ENCODE measurements at places on chromosomes 5 and 9.
A peak's percentile ranks its signal among the peaks of the same experiment; 100 is the strongest.

DNA sequence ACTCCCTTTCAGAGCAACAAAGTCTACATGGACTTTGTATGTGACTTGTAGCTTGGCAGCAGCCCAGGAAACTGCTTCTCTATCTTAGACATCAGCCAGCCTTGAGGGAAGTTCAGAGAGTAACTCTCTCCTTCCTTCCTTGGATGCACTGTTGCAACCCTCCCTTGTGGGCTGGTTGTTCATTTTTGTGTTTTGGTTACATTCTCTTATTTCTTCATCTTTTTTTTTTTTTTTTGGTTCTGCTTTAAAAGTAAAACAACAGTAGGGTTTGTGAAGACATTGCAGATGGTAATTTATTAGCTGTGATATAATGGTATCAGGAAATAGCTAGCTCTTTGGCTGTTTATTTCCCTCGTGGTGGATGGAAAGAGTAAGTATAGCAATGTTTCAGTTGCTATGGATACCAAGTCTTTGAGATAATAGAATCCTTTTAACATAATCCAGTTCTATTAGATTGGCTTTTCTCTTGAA is 97.9 kb upstream of the MAMDC2 start:
- no peak for DNase-seq

GRCh38 chr9:132461971-132462370 is 52.0 kb downstream of the CFAP77 start:
- no peak for DNase-seq

DNA sequence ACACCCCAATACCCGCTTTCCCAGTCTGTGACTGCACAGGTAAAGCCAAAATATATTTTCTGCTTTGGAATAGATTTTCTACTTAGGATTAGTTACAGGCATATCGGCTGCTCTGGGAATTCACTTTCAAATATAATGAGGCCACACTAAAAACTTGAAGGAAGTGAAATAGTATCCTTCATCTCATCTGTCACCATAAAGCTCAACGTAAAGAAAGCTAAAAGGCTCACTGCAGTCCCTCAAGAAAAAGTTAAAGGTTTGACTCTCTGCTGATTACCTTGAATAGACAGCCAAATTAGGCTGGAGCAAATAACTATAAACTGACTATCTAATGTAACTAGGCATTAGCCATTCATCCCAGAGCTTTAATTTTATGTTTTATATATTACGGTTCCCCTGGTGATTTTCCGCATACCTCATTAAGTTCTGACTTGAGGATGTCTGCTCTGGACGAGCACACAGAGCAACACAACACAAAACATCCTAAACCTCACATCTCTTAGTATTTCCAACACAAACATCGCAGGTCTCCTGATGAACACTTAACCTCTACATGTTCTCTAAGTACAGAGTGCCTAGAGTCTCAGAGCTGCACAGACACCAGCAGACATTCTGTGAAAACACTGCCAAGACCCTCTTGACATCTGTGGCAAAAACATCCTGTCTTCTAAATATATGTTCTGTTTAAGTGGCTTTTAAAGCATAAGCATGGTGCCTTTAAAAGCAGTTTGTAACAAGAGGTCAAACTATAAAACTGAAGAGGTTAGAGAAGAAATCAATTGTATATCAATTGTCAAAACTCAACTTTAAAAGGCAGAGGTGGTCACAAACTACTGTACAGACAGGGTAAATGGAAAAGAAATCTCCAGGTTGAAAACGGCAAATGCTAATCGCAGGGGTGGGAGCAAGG is 35.4 kb downstream of the ELAVL2 start:
- DNase-seq = no peak

DNA sequence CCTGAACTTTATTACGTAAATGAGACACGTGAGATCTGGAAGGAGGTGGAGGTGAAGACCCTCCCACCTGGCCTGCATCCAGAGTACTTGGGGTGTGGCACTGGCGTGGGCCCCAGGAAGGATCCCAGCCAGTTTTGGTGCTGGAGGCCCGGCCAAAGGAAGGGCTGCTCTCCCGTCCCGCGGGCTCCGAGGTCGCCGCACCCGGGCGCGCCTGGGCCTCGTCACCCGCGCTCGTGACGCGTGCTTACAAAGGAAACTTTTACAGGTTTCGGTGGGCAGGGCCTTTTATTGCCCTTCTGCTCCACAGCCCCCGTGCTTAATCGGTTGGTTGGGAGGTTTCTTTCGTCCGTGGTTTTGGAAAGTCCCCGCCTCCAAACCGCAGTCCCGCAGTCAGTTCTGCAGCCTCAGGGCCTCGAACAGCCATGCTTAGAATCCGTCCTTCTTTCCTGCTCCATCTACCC is 29.2 kb downstream of the CDKN2A start:
- no peak for DNase-seq

DNA sequence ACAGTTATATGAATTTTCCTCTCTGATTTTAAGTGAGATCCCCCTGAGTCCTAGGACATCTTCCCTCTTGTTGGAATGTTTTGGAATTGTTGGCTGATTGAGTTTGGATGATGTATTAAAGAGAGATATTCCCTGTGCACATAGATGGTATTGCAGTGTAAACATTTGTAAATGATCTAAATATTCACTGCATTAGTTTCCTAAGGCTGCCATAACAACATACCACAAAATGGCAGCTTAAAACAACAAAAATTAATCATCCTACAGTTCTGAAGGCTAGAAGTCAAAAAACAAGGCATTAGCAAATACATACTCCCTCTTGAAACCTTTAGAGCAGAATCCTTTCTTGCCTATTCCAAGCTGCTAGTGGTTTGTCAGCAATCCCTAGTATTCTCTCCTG is 38.0 kb upstream of the MROH2B start:
- DNase-seq = no peak

DNA sequence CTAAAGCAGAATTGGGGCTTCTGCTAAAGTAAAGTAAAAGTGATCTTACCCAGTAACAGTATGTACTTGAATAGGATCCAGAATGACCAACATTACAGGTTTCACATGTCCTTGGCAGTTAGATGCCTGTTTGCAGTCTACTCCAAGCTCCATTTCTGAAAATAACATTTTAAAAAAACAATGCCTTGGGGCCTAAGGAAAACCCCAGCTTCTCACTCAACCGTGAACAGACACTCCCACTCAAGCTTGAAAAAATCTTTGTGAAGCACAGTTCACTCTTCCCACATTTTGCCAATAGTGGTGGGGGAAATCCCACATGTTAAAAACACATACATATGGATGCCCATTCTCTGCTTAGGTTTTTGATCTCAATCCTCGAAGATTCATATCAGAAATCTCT is 304.1 kb downstream of the ARRDC3 start:
- no peak for DNase-seq

- no peak for DNase-seq
Measured at GRCh38 chr5:5359618-5360017, 62.9 kb upstream of the ICE1 start.

GRCh38 chr9:71269859-71270258 is 148.4 kb upstream of the TRPM3 start:
- no peak for DNase-seq

- DNase-seq = peak; percentile 53
Measured at GRCh38 chr9:130461218-130461630, 16.5 kb downstream of the ASS1 start.

- DNase-seq = no peak
Measured at GRCh38 chr9:69139596-69139995, 34.5 kb upstream of the TJP2 start.

DNA sequence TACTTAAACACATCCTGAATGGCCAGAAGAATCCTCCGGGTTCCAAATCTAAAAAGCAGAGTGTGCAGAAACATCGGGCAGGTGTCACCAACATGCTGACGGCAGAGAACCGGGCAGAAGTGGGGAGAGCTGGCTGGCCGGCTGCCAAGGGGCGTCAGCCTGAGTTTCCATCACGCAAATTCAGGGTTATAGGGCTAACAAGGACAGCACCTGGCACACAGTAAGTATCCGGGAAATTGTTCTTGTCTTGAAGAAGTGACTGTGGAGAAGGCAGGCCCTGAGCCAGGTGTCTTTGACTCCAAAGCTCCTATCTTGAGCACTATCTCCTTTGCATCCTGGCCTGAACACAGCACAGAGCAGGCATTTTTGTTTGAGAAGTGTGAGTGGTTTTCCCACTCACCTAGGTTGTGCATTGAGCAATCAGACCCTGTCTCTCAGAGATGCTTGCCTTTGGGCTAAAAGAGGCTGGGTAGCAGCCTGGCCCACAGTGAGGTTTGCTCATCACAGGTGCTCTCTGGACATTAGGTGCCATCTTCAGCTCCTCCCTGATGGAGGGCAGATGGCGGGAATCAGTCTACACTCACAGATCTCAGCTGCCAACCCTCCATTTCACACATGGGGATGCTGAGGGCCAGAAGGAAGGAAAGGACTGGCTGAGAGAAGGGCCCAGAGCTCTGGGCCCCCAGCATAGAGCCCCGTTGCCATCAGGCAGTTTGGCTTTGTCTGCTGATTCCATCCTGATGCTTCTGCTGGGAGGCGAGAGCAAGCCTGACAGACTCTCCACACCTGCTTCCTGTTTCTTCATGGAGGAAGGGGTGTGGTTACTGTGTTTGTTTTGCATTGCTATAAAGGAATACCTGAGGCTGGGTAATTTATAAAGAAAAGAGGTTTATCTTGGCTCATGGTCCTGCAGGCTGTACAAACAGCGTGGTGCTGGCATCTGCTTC is 52.8 kb downstream of the WHRN start:
- peak; percentile 59 for DNase-seq

DNA sequence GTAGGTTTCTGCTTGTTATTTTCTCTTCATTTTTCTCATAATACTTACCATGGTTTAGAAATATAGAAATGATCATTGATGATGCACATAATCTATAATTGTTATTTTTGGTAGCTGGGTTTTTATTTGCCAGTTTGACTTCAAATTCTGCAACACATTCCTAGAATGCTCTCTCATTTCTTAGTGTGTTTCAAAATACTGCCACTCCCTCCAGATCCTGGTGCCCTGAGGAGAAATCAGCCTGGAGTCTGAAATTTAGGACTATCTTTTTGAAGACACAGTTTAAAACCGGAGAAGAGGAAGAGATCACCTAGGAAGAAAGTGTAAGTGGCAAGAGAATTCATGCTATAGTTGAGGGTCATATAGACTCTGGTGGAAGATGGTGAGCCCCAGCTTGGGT is 57.5 kb downstream of the TAF11L14 start:
- DNase-seq = no peak

All from cerebellar cortex (tissue), 1 donor.